Testis (tissue), 5 donors: ENCODE measurements at places on chromosomes 3 and 15. TPM values are rescaled to one million over a fixed set of nuclear protein-coding genes. Genes with fewer than 3 reads are reported as not detected.
A peak's percentile ranks its signal among the peaks of the same experiment; 100 is the strongest.

The IL20RB gene
- total RNA-seq = 3.5 TPM

The RASL12 gene
- total RNA-seq = 64.7 TPM

The NEO1 gene
- 57.4 TPM for total RNA-seq

The LNP1 gene
- 14.1 TPM for total RNA-seq

The DLL4 gene
- total RNA-seq = 3.5 TPM

- no peak for DNase-seq
- H3K36me3 ChIP-seq = no peaks in the 10 kb centered on the region
- no peaks in the 10 kb centered on the region for H3K27me3 ChIP-seq
- no peak overlapping the region for H3K27ac ChIP-seq
- H3K4me1 ChIP-seq = no peaks in the 10 kb centered on the region
Measured at GRCh38 chr3:55313666-55314065, 173.4 kb downstream of the WNT5A start.

DNA sequence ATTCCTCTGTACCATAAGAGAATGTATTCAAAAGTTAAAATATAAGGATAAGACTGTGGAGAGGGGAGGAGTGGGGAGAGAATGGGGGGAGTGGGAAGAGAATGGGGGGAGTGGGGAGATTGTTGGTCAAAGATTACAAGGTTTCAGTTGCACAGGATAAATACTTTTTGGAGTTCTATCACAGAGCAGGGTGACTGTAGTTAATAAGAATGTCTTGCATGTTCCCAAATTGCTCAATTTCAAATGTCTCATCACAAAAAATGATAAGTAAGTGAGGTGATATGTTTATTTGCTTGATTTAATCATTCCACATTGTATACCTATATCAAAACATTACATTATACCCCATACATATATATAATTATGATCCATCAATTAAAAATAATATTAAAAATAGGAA, 23.0 kb upstream of the MEF2A start:
- no peak overlapping the region for H3K27ac ChIP-seq
- DNase-seq = no peak
- H3K4me3 ChIP-seq = no peak overlapping the region
- no peaks in the 10 kb centered on the region for H3K27me3 ChIP-seq
- no peaks in the 10 kb centered on the region for H3K36me3 ChIP-seq

GRCh38 chr3:66889750-66890494, 108.2 kb upstream of the KBTBD8 start:
- no peaks in the 10 kb centered on the region for H3K4me1 ChIP-seq
- no peak overlapping the region for H3K27ac ChIP-seq
- no peaks in the 10 kb centered on the region for H3K36me3 ChIP-seq

DNA sequence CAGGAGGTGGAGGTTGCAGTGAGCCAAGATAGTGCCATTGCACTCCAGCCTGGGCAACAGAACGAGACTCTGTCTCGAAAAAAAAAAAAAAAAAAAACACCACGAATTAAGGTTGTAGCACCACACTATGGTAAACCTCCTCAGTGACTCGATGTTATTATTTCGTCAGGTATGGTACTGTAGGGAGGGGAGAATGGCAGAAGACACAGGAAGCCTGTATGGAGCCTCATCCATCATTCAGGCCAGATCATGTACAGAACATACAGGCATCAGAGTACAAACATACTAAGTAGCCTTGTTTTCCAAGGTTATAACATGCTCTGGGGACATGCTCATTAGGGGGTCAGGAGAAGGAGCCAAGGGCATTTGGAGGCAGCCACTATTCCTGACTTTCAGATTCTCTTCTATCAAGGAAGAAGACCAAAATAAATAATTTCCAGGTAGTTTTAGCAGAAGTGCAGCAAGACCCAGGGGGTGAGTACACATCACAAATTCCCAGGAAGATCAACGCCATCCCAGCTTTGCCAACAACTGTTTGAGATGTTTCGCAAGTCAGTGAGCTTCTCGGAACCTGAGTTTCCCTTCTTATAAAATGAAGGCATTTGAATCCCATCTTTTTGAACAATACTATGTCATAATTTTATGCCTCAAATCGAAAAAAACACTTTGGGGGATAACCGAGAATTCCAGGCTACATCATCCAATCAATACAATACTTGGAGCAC, 79.8 kb downstream of the FOXP1 start:
- H3K4me1 ChIP-seq = peaks cover 5% of the 10 kb centered on the region
- no peak overlapping the region for H3K4me3 ChIP-seq
- no peaks in the 10 kb centered on the region for H3K36me3 ChIP-seq

DNA sequence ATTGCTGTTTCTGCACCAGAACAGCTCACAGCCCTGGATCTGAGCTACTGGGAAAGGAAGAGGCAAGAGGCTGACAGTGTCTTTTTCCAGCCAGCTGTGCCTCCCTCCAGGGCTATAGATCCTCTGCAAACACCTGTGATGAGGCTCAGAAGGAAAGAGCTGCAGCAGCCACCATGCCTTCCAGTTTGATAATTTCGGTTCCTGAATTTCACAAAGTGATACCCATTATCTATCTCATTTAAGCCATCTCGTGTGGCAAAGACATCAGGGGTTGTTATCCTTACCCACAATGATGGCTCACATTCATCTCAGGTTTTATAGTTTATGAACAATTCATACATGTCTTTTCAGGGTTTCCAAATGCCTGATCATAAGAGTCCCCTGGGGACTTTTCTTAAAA, 1.8 kb upstream of the LARP6 start:
- no peaks in the 10 kb centered on the region for H3K36me3 ChIP-seq
- no peak overlapping the region for H3K4me3 ChIP-seq
- H3K4me1 ChIP-seq = peaks cover 16% of the 10 kb centered on the region
- no peak overlapping the region for H3K27ac ChIP-seq
- no peaks in the 10 kb centered on the region for H3K27me3 ChIP-seq
- DNase-seq = no peak

DNA sequence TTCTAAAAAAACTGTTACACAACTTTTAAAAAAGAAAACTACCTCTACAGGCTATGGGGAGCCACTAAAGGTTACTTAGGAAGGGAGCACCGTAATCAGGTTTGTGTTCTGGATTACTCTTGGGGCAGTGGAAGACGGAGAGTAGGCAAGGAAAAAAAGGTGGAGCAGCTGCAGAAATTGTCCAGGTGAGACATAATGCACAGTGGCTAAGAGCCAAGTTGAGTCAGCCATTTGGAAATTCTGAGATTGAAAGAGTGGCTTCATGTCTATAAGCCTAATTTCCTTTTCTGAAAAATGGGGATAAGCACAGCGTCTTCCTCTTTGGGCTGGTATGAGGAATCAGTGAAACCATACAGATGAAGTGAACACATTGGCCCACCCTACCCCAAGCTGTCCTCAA, 195.2 kb downstream of the CADPS start:
- no peak for DNase-seq
- H3K4me3 ChIP-seq = no peak overlapping the region
- no peak overlapping the region for H3K27ac ChIP-seq
- H3K36me3 ChIP-seq = no peaks in the 10 kb centered on the region

- no peaks in the 10 kb centered on the region for H3K36me3 ChIP-seq
- H3K4me3 ChIP-seq = no peak overlapping the region
- DNase-seq = no peak
- no peak overlapping the region for H3K27ac ChIP-seq
- H3K27me3 ChIP-seq = no peaks in the 10 kb centered on the region
Measured at GRCh38 chr3:65936908-65937638, 101.6 kb downstream of the MAGI1 start.

- H3K4me1 ChIP-seq = no peaks in the 10 kb centered on the region
- no peak for DNase-seq
- H3K27ac ChIP-seq = peak overlapping the region; percentile 75
- H3K4me3 ChIP-seq = peak overlapping the region; percentile 93
- no peaks in the 10 kb centered on the region for H3K27me3 ChIP-seq
Measured at GRCh38 chr3:167733961-167734497, 663 bp downstream of the PDCD10 start.
